AG20443 (cell line): ENCODE measurements at places on chromosomes 11 and 22.
A peak's percentile ranks its signal among the peaks of the same experiment; 100 is the strongest.

DNA sequence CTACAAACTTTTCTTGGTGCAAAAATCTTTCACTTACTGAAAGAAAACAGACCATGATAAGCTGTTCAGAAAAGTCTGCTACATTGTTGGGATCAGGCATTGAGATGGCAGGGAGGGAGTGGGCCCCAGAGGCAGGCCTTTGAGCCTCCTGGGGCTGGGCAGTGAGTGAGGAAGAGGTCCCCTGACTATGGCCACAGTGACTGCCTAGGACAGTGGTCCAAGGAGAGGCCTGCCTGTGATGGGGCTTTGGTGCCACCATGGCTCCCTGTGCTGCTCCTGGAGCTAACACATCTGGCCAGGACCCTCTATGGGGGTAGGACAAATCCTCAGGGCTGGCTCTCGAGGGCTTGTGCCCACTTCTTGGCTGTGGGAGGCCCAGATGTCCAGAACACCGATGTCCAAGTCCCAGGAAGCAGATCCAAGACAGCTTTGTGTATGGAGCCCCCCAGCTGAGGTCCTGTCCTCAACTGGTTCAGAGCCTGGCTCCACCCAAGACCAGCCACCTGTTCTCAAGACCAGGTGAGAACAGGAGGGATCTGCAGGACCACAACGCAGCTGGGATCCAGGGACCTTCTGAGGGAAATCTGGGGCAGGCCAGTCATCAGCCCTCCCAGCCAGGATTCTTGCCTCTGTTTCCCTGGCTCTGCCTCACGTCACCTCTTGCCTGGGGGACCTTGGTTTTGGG lies 36.9 kb downstream of the PPM1F start:
- no peak for DNase-seq

GRCh38 chr11:107183953-107184352 lies 165.7 kb upstream of the GUCY1A2 start:
- no peak for DNase-seq

DNA sequence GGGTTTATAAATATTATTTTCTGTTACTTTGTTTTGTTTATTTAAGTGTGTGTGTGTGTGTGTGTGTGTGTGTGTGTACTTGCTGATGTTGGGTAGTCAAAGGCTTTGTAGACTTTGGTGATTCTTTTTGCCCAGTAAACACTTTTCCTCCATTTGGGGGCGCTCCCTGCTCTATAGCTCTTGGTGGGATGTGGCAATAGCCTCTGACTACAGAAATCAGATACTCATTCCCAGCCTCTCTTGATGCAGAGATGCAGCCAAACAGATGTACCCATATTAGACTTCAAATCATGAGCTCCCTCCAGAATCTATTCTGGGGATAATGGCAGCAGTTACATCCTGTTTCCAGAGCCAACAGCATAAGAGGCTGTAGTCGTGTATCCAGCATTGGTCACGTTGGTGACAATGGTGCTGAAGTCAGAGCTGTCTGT lies 33.4 kb upstream of the APOL5 start:
- peak; percentile 38 for DNase-seq

- DNase-seq = peak; percentile 18
Observed at GRCh38 chr11:84780689-84781293, 846.4 kb downstream of the DLG2 start.

- DNase-seq = no peak
Observed at GRCh38 chr22:46077669-46078099, 72.6 kb upstream of the PPARA start.

DNA sequence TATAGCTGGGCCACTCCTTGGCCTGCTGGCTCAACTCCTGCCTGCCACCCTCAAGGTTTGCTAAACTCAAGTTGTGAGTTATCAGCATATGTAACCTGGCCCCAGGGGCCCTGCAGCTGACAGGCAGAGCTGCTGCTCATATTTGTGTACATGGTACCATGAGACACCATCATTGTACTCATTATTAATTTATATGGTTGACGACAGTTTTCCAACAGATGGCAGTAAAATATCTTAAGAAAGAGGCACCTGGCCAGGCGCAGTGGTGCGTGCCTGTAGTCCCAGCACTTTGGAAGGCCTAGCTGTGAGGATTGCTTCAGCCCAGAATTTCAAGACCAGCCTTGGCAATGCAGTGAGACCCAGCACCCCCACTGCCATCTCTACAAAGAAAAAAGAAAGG lies 11.4 kb upstream of the DENND5A start:
- DNase-seq = no peak

DNA sequence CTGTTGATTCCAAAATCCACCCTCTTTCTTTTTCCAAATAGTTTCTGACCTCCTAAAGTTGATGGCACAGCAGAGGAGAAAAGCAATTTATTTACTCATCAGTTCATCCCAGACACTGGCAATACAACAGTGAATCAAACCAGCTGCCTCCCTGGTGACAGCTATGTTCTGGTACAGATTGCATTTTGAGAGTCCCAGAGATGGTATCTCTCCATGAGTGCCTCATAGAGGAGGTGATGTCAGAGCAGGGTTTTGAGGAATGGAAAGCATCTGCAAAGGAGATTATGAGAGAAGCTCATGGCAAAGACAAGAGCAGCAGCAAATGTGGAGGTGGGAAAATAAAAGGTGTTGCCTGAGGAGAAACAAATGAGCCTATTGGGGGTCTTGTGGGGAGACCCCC lies 377.2 kb downstream of the MN1 start:
- DNase-seq = peak; percentile 32

- peak; percentile 18 for DNase-seq
Observed at GRCh38 chr11:103877221-103877620, 159.2 kb upstream of the DDI1 start.

DNA sequence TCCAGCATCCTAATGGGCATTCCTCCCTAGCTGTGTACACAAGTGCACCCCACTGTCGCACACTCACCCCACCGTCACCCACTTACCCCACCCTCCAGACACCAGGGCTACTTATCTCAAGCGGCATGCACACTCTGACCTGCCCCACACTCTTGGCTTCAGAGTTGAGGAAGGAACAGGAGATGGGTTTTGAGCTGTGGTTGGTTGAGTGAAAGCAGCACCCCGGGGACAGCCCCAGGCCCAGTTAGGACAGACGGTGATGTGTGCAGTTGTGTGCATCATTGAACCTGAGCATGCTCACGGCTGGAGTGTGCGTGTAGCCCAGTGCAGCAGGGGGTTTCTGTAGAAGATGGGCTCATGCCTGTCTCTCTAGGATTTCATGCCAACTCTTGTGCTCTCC lies 32.5 kb downstream of the AHNAK start:
- no peak for DNase-seq

GRCh38 chr11:17513853-17514252 lies 30.4 kb downstream of the USH1C start:
- no peak for DNase-seq

DNA sequence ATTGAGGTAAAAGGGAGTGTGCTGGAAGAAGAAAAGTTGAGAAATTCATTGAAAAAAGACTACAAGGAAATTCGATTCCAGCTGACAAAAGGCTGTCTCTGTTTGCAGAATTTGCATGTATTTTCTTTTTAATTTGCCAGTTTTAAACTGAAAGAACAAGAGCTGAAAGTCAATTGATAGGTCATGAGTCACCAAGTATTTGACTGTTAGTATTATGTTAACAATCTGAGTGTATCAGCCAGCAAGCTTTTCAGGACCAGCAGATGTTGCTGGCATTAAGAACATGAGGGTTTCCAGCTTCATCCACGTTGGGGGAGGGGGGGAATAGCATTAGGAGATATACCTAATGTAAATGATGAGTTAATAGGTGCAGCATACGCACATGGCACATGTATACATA lies 726.7 kb downstream of the METTL15 start:
- DNase-seq = peak; percentile 25
